ENCODE measurements at places on chromosomes 12 and 14. TPM values are rescaled to one million over a fixed set of nuclear protein-coding genes. Genes with fewer than 3 reads are reported as not detected.

The VASH1 gene
- total RNA-seq: 3.6 TPM

The PRPH gene
- total RNA-seq: 1.5 TPM

The GPRC5A gene
- 313 TPM for total RNA-seq

The NT5DC3 gene
- 18.2 TPM for total RNA-seq

The CLEC4E gene
- total RNA-seq: 0.17 TPM

The STAC3 gene
- 0.61 TPM for total RNA-seq

The MBD6 gene
- total RNA-seq: 22.7 TPM

The MYH6 gene
- total RNA-seq: 0.08 TPM

The NTN4 gene
- total RNA-seq: 48.9 TPM

The DACT1 gene
- total RNA-seq: 0.64 TPM

The ZFHX2 gene
- total RNA-seq: 0.76 TPM

The GPR65 gene
- total RNA-seq: not detected

The DAO gene
- not detected for total RNA-seq

The LMNTD1 gene
- total RNA-seq: not detected

The ISM2 gene
- 0.51 TPM for total RNA-seq

The STXBP6 gene
- total RNA-seq: 2.0 TPM

The SLC8A3 gene
- total RNA-seq: not detected

The SPRING1 gene
- 30.5 TPM for total RNA-seq

The USP44 gene
- 0.20 TPM for total RNA-seq

The KRT78 gene
- not detected for total RNA-seq

The ADAM20 gene
- total RNA-seq: not detected

The ATL1 gene
- total RNA-seq: 6.3 TPM

The CIT gene
- total RNA-seq: 14.0 TPM

The POTEG gene
- total RNA-seq: not detected

The TMEM179 gene
- total RNA-seq: 0.39 TPM

The PLBD1 gene
- 5.9 TPM for total RNA-seq

The IL31 gene
- total RNA-seq: not detected

The GALNT16 gene
- total RNA-seq: 3.4 TPM

The TMBIM4 gene
- total RNA-seq: 48.1 TPM

The EIF4B gene
- total RNA-seq: 273 TPM

Measured in A549 treated with Mapracorat at 1 μM for 4 hours (cell line).